ENCODE measurements at places on chromosomes 12 and 14.

DNA sequence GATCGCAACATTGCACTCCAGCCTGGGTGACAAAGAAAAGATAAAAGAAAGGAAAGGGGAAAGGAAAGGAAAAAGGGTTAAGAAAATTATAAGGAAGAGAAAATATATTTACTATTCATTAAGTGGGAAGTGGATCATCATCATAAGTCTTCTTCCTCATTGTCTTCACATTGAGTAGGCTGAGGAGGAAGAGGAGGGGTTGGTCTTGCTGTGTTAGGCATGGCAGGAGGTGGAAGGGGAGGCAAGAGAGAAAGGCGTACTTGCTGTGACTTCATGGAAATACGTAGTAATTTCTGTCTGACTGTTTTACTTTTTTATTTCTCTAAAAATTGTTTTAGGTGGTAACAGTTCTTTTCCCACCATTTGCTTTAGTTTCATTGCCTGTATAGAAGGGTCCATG lies 26.2 kb downstream of the FAM177A1 start:
- no peak for DNase-seq

- no peak for DNase-seq
These were observed 1.9 kb downstream of the SERPINA11 start for GRCh38 chr14:94450722-94451090.

GRCh38 chr12:24719293-24719721 lies 229.6 kb downstream of the BCAT1 start:
- DNase-seq, result no peak

- no peak for DNase-seq
These were observed 54.4 kb downstream of the SETD3 start for GRCh38 chr14:99426265-99426664.

DNA sequence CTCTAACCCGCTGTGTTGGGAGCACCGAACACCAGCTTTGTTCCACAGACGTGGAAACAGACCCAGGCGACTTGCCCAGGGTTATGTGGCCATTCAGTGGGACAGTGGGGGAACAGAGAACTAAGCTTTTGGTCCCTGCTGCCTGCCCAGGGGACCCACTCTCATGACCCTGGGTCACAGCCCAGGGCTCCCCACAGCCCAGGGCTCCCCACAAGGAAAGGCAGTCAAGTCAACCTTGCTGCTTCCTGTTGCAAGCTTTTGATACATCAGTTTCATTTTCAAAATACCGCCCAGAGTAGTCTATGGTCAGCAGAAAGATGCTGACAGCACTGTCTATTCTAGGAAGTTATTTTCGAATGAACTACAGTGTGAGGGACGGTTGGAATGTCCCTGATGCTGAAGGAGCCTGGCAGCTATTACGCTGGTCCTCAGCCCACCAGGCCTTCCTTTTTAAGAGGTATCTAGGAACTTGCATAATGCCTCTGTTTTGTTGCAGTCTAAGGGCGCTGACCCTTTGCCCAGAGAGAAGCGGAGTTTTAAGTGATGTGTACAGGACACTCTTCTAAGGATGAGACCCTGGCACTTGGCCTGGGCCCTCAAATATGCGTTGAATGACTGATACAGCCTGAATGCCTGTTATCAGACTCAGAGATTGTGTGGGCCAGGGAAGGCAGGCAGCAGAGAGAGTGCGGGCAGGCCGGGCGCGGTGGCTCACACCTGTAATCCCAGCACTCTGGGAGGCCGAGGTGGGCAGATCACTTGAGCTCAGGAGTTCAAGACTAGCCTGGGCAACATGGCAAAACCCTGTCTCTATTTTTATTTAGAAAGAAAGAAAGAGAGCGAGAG lies 12.6 kb upstream of the TTC7B start:
- peak; percentile 64 for DNase-seq

- no peak for DNase-seq
These were observed 41.5 kb downstream of the BEST3 start for GRCh38 chr12:69657376-69658137.

DNA sequence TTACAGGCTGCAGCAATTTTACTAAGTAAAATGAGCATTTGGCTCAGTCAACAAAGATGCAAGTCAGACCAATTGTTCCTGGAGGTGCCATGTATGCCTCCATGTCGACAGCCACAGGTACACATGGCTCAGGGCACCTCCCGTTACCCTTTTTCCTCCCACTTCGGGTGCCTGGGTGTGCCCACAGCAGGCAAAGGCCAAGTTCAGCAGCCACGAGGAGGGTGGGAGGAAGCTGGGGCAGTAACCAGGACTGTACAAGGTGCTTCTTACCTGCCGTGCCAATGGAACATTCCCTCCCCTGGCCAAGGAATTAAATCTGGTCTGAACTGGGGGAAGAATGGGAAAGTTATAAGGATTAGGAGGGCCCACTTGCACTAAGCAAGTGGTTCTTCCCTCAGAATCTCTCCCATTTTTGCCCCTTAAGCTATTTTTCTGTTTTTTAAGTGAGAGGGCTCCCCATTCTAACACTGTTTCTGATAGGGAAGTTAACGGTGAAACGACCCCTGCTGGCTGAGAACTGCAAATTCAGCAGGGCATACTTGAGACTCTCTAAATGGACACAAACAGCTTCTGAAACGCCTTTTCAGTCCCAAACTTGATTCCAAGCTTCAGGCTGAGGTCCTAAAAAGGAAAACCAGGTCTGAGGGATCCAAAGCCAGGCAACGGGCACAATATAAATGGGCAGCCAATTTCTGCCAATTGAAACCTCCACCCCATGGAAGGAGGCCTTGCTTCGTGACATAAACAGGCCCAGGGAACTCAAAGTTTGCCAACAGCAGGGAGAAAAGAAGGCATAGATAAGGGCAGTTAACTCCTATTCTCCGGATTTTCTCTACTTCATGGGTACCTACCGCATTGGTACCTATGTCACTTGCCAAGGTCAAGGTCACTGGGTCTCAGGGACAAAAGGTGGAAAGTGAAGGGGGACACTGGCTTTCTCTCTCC lies 24.8 kb downstream of the CLECL1 start:
- DNase-seq, result peak; percentile 72

DNA sequence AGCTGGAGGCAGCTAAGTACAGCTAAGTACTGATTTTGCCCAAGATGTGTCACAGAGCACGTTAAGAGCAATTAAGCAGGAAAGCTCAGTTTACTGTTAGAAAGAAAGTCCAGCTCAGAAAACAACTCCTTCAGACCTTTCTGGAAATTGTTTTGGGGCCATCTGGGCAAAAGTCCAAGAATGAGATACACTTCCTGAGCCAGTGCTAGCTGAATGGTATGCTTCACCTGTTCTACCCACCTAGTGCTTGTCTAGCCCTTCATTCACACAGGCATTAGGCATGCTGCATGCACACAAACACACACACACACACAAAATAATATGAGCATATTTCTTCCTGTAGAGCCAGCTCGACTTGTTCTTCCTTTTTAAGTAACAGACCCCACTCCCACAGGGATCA lies 6.6 kb upstream of the IKZF4 start:
- no peak for DNase-seq

GRCh38 chr12:10067264-10067663 lies 31.5 kb downstream of the CLEC1A start:
- no peak for DNase-seq

GRCh38 chr12:86634456-86635410 lies 378.5 kb upstream of the MGAT4C start:
- no peak for DNase-seq

- DNase-seq, result no peak
These were observed 10.3 kb downstream of the MIS18BP1 start for GRCh38 chr14:45242706-45243105.

DNA sequence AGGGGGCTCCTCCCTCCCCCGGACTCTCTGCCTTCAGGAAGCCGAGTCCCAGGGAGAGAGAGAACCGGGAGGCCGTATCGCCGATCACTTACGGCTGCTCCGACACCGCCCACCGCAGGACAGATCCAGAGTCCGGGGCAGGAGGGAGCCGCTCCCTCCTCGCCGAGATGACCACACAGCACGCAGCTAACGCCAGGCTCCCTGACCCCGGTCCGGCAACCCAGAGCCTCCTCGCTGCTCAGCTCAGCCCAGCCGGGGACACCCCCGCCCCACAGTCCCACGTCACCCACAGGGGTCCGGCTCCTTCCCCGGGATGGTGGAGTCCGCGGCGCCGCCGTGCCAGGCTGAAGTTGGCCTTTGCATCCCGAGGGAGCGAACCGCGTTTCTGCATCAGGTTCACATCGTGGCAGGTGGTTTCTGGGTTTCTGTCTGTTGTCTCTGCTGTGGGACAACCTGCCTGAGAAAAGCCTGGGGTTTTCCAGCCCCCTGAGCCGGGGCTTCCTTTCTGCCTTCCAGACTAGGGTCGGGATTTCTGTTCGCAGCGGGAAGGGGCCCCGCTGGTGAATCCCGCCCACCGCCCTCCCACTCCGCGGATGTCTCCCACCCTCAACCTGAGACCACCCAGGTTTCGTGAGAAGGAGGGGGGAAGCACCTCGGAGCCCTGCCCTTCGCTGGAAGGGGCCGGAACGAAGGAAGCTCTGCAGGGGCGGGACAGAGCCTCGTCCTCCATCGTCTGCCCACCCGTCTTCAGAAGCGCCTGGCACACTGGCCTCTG lies 61.2 kb downstream of the NOC4L start:
- DNase-seq, result no peak

DNA sequence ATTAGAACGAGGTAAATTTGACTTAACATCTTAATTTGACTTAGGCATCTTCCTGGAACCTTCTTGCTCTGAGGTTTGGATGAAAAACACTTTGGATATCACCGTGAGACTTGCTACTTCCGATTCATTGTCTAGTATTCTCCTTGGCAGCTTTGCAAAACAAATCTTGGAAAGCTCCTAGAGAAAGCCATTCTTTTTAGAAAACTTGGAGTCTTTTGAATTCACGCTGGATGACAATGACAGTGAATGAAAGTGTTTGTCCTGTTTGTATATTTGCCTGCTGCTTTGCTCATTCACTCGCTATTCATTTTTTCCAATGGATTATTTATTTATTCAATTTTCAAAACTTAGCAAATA lies 222.1 kb upstream of the HMGA2 start:
- DNase-seq, result no peak

GRCh38 chr14:31477248-31477647 lies 10.6 kb downstream of the GPR33 start:
- DNase-seq, result no peak

DNA sequence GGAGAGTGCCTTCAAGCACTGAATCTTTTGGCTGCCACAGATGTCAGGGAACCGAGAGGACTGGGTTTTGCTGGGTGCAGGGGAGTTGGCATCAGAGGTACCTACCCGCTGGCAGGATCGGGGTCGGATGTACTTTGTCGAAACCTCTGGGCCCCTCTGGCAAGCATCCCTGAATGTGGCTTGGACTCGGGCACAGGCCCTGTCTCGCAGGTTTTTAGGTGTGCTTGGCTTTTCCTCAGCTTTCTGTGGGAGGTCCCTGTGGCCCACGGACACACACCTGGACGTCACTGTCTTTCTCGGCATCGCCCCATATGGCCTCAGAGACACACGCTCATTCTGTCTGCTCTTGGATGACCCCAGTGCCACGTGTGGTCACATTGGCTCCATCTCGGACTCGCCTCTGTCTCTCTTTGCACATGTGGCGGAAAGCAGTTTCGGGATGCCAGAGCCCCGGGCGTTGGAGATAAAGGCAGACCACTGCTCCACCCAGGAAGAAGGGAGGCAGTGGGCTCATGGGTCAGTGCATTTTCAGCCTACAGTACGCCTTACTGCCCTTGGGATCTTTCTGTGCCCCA lies 769.6 kb upstream of the ALG10B start:
- DNase-seq, result no peak

- no peak for DNase-seq
These were observed 78.1 kb downstream of the KIF26A start for GRCh38 chr14:104216457-104216856.

GRCh38 chr12:64903479-64904152 lies 79.2 kb downstream of the TBC1D30 start:
- no peak for DNase-seq

DNA sequence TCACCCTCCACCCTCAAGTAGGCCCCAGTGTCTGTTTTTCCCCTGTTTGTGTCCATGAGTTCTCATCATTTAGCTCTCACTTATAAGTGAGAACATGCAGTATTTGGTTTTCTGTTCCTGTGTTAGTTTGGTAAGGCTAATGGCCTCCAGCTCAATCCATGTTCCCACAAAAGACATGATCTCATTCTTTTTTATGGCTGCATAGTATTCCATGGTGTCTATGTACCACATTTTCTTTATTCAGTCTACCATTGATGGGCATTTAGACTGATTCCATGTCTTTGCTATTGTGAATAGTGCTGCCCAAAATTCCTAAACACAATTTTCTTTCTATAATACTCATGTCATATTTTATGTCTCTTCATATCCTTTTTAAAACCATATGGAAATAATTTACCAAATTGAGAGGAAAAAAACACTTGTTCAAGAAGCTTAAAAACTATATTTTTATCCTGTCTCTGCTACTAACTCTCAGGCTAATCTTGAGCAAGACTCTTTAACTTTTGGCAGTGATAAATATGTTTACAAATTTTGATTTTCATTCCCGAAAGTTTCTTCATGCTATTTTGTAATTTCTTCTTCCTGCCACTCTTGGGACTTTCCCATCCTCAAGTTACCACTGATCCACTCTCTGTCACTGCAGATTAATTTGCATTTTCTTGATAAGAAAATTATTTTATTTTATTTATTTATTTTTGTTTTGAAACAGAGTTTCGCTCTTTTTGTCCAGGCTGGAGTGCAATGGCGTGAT lies 28.0 kb upstream of the OSBPL8 start:
- no peak for DNase-seq

- DNase-seq, result no peak
These were observed 143.6 kb upstream of the SLC16A7 start for GRCh38 chr12:59452259-59452658.

- DNase-seq, result no peak
These were observed 200.0 kb downstream of the ADAMTS20 start for GRCh38 chr12:43352001-43352400.

DNA sequence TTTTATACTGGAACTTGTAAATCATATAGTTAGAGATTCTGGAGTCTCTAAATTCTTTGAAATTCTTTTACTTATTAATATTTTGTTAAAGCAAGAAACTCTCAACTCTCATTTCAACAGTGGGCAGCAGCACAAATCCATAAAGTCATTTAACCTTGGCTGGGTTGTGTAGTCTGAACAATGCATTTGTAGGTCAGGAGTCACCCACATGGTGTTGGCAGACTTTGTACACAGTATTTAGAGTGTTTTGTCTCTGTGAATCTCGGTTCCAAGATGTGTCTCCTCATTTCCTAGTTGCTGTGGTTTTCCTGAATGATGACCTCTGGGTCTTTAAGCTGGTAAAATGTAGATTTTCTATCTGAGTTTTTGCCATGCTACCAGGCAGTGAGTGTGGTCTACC lies 20.8 kb upstream of the STRAP start:
- no peak for DNase-seq

GRCh38 chr12:47270782-47271664 lies 191.3 kb upstream of the AMIGO2 start:
- DNase-seq, result no peak

All from CD8-positive, alpha-beta T cell (primary cell).